Subcutaneous preadipocyte (primary cell): ENCODE measurements at places on chromosomes 12 and 14. TPM values are rescaled to one million over a fixed set of nuclear protein-coding genes. Genes with fewer than 3 reads are reported as not detected.

RNF212B gene
- not detected in 2 replicates for total RNA-seq

ZNF740 gene
- total RNA-seq: 9.9 and 17.2 TPM in 2 replicates

GALNT16 gene
- total RNA-seq: 2.3 and 3.3 TPM in 2 replicates

CFAP251 gene
- 1.8 and 2.6 TPM in 2 replicates for total RNA-seq

NINJ2 gene
- 2.5 and 5.5 TPM in 2 replicates for total RNA-seq

ESYT1 gene
- total RNA-seq: 159 and 170 TPM in 2 replicates

AJUBA gene
- 3.3 and 12.7 TPM in 2 replicates for total RNA-seq

DACT1 gene
- 0.73 and 2.2 TPM in 2 replicates for total RNA-seq

ATP6V1D gene
- 70.4 and 83.0 TPM in 2 replicates for total RNA-seq

SLC7A7 gene
- 0.73 and 1.2 TPM in 2 replicates for total RNA-seq

TSPAN19 gene
- under 0.01 and 0.39 TPM in 2 replicates for total RNA-seq

BCL11B gene
- total RNA-seq: 0.20 and 0.37 TPM in 2 replicates

HCAR1 gene
- total RNA-seq: 1.1 and 2.2 TPM in 2 replicates

KLRC2 gene
- not detected in 2 replicates for total RNA-seq

FBLN5 gene
- total RNA-seq: 34.2 and 41.1 TPM in 2 replicates

CD163L1 gene
- under 0.01 and 0.73 TPM in 2 replicates for total RNA-seq

TIMM9 gene
- total RNA-seq: 26.1 and 29.3 TPM in 2 replicates

SERPINA1 gene
- total RNA-seq: 0.39 TPM in 1 of 2 replicates, not detected in the other

CARMIL3 gene
- under 0.01 TPM in 1 of 2 replicates, not detected in the other for total RNA-seq

FGF6 gene
- total RNA-seq: not detected in 2 replicates

TROAP gene
- 14.0 and 18.8 TPM in 2 replicates for total RNA-seq

ENDOU gene
- total RNA-seq: 0.37 and 1.6 TPM in 2 replicates

RHEBL1 gene
- total RNA-seq: 0.37 and 0.39 TPM in 2 replicates

PRR4 gene
- 2.2 and 3.9 TPM in 2 replicates for total RNA-seq

COL2A1 gene
- total RNA-seq: not detected in 2 replicates

RNASE1 gene
- total RNA-seq: not detected in 2 replicates

ZNF384 gene
- total RNA-seq: 16.9 and 17.8 TPM in 2 replicates

GPRC5A gene
- 4.0 and 13.9 TPM in 2 replicates for total RNA-seq

ADAM21 gene
- total RNA-seq: 0.37 and 0.39 TPM in 2 replicates

LTA4H gene
- 51.4 and 52.4 TPM in 2 replicates for total RNA-seq

DAO gene
- not detected in 2 replicates for total RNA-seq

CLMN gene
- 4.5 and 6.6 TPM in 2 replicates for total RNA-seq

EP400 gene
- total RNA-seq: 11.4 and 15.2 TPM in 2 replicates

ACOT4 gene
- total RNA-seq: 0.20 and 0.73 TPM in 2 replicates

NPAS3 gene
- 0.98 and 1.5 TPM in 2 replicates for total RNA-seq

CLEC4D gene
- not detected in 2 replicates for total RNA-seq

COA8 gene
- total RNA-seq: 18.0 and 18.4 TPM in 2 replicates

CCDC175 gene
- total RNA-seq: not detected in 2 replicates

HOXC9 gene
- 2.9 and 8.8 TPM in 2 replicates for total RNA-seq

IFNG gene
- not detected in 2 replicates for total RNA-seq

SLCO1B1 gene
- not detected in 2 replicates for total RNA-seq

METAP2 gene
- total RNA-seq: 78.8 and 80.8 TPM in 2 replicates

BCAT1 gene
- 143 and 213 TPM in 2 replicates for total RNA-seq

ZBTB42 gene
- total RNA-seq: 1.8 and 2.5 TPM in 2 replicates

NEUROD4 gene
- total RNA-seq: not detected in 2 replicates

BHLHE41 gene
- 1.1 and 3.7 TPM in 2 replicates for total RNA-seq

SPTB gene
- not detected in 2 replicates for total RNA-seq

JAG2 gene
- total RNA-seq: 0.37 and 0.59 TPM in 2 replicates

SLC4A8 gene
- total RNA-seq: 1.5 and 2.0 TPM in 2 replicates

SLC17A8 gene
- total RNA-seq: under 0.01 TPM in 1 of 2 replicates, not detected in the other

RTN1 gene
- under 0.01 TPM in 2 replicates for total RNA-seq

LRRK2 gene
- total RNA-seq: 4.1 and 4.8 TPM in 2 replicates

NRDE2 gene
- total RNA-seq: 8.8 and 11.7 TPM in 2 replicates

PNP gene
- total RNA-seq: 65.0 and 73.9 TPM in 2 replicates

DIO3 gene
- not detected in 2 replicates for total RNA-seq

PZP gene
- not detected in 2 replicates for total RNA-seq

SMCO2 gene
- 0.20 TPM in 1 of 2 replicates, not detected in the other for total RNA-seq
